Small intestine (tissue), 16 donors: ENCODE measurements at places on chromosomes 1 and 21. TPM values are rescaled to one million over a fixed set of nuclear protein-coding genes. Genes with fewer than 3 reads are reported as not detected.

DNA sequence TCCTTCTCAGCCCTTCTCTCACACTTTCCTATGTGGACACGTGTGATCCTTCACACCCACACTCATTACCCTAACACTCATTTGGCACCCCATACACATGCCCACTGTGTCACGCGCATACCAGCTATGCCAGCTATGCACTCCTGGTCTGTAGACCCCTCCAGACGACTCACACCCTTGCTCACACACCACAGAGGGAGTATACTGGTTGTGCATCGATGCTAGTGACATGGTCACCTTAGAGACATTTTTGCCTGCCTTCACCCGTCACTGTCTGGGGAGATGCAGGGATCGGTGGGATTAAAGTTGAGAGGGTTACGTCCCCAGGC is 8.3 kb upstream of the PPM1J start:
- no peaks in the 10 kb centered on the region for H3K36me3 ChIP-seq
- no peak for DNase-seq
- no peaks in the 10 kb centered on the region for H3K4me1 ChIP-seq
- no peaks in the 10 kb centered on the region for H3K27me3 ChIP-seq

DNA sequence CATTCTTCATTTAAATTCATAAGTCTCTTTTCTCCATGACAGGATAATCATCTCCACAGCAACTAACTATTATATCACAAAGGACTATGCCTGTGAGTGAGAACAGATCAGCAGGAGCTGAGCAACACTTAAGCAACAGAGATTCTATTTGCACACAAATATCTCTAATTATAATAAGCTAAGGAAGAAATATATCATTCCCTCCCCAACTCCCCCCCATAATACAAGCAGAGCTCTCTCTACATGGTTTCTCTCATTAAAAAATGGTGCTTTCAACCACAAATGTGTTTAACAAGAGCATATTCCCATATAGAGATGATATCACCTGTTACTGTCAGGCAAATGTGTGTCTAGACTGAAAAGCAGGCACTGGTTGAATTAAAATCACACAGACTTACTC is 34.5 kb upstream of the NIBAN1 start:
- no peaks in the 10 kb centered on the region for H3K4me1 ChIP-seq
- DNase-seq = no peak
- no peaks in the 10 kb centered on the region for H3K36me3 ChIP-seq

DNA sequence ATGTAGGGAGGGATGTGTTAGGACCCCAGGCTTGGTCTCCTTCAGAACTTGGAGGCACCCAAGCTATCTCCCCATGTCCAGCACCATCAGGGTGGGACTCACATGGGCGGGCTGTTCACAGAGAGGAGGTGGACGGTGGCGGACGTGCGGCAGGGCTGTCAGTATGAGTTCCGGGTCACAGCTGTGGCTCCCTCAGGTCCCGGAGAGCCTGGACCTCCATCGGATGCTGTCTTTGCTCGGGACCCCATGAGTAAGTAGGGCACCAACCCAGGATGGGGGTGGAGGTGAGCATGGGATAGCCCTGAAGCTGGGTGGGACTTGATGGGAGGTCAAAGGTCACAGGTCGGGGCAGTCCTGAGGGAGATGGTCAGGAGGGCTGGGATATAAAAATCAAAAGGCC is 27.8 kb downstream of the IGFN1 start:
- no peak overlapping the region for H3K4me3 ChIP-seq
- DNase-seq = no peak
- H3K27me3 ChIP-seq = peaks cover 3% of the 10 kb centered on the region
- H3K4me1 ChIP-seq = peaks cover 3% of the 10 kb centered on the region
- H3K36me3 ChIP-seq = no peaks in the 10 kb centered on the region
- H3K27ac ChIP-seq = no peak overlapping the region

DNA sequence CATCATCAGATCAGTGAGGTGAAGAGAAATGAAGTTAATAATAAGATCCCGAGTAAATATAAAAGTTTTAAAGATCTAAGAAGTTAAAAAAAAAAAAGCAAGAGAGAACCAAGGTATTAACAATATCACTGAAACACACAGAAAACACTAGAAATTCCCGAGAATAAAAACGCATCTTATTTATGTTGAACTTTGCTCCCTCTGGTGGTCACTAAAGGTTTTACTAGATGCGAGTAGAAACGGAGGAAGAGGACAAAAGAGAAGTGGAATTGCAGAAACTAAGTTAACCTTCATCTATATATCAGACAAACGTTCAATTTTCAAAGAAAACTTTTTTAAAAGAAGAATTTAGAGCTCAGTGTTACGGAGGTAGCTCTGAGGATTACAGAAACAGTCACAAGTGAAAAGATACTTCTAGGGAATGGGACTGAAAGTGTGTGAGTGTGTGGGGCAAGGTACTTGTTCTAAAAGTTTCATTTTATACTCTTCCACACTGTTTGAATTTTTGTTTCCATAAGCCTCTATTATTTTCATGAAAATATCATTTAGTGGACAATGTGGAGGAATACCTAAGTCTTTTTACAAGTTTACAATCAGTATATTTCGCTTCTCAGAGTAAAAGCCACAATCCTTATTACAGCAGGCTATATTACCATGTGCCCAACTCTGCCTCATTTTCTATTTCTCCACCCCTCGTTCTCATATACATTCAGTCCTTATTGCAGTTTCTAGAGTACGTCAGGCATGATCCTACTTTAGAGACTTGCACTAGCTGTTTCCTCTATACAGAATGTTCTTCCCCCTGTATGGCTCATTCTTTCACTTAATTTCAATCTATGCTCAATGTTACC is 19.7 kb downstream of the ACBD6 start:
- no peaks in the 10 kb centered on the region for H3K27me3 ChIP-seq
- H3K4me1 ChIP-seq = no peaks in the 10 kb centered on the region
- H3K4me3 ChIP-seq = no peak overlapping the region
- no peaks in the 10 kb centered on the region for H3K36me3 ChIP-seq
- no peak overlapping the region for H3K27ac ChIP-seq

DNA sequence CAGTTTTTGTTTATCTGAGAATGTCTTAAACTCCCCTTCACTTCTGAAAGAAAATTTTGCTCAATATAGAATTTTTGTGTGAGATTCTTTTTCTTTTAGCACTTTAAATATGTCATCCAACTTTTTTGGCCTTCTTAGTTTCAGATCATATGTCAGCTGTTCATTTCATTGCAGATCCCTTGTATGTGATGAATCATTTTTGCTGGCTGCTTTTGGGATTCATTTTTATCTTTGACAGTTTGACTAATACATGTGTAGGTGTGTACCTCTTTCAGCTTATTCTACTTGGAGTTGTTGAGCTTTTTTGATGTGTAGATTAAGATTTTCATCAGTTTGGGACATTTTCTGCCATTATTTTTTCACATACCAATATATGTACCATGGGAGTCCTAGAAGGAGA is 156.8 kb downstream of the FASLG start:
- no peak overlapping the region for H3K4me3 ChIP-seq
- H3K27ac ChIP-seq = no peak overlapping the region
- H3K4me1 ChIP-seq = no peaks in the 10 kb centered on the region
- no peaks in the 10 kb centered on the region for H3K27me3 ChIP-seq

GRCh38 chr1:197663162-197663953 is 111.9 kb downstream of the DENND1B start:
- H3K27me3 ChIP-seq = no peaks in the 10 kb centered on the region
- H3K4me1 ChIP-seq = peaks cover 2% of the 10 kb centered on the region
- no peak for DNase-seq
- no peak overlapping the region for H3K27ac ChIP-seq

DNA sequence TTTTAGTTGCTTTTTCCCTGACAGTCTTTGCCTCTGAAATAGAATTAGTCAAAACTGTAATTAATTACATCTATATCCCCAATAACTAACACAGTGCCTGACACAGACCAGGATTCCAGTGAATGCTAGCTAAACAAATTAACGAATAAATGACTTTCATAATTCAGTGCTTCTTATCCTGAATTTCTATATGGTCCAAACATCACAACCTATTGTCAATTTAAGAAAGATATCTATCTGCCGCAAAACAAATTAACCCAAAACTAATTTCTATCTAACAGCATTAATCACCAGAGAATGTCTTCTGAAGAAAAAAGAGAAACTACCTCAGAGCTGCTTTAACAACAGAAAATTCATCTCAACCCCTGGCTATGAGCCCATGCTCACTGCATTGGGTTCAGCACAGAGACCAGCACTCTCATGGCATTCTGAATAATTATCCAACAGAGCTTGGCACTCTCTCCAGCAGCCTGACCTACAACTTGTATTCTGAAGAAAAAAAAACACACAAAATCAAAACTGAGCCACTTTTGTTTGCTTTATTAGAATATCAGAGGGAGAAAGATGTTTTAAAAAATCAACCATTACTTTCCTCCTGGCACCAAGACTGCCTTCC is 547.3 kb upstream of the BEND5 start:
- H3K4me3 ChIP-seq = no peak overlapping the region
- H3K27ac ChIP-seq = no peak overlapping the region
- H3K36me3 ChIP-seq = no peaks in the 10 kb centered on the region

Gene DENND1B
- polyA plus RNA-seq = 5.0 TPM

Gene NOTCH2NLA
- 7.0 TPM for polyA plus RNA-seq

Gene RIMKLA
- 0.63 TPM for polyA plus RNA-seq
